ENCODE measurements at places on chromosomes 2 and 18.

DNA sequence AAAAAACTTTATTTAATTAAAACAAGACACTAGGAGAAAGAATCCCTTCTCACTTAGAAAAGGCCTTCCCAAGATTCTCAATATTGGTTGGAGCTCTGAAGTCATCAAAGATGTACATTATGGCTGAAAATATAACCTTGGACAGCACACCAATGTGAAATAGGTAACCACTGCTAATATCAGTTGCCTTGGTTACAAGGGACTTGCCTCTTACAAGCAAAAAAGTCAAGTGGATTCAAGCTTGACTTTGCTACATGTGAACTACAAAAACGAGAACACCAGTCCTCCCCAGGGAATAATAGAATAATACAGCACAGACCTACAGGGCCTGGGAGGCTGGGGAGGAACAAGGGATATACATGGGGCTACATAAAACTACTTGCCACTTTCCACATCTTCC, 46.1 kb downstream of the NABP1 start:
- peak; percentile 2 for DNase-seq

GRCh38 chr18:9361191-9361590, 26.6 kb downstream of the TWSG1 start:
- DNase-seq: no peak

DNA sequence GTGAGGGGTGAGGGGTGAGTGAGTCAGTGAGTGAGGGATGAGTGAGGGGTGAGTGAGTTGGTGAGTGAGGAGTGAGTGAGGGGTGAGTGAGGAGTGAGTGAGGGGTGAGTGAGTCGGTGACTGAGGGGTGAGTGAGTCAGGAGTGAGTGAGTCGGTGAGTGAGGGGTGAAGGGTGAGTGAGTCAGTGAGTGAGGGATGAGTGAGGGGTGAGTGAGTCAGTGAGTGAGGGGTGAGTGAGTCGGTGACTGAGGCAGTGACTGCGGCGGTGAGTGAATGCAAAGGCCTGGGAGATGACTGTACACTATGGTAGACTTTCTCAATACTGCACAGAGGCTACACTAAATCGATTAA, 16.6 kb downstream of the THAP4 start:
- DNase-seq: no peak

- peak; percentile 57 for DNase-seq
Observed at GRCh38 chr18:49460976-49461601, 644 bp upstream of the DYM start.

DNA sequence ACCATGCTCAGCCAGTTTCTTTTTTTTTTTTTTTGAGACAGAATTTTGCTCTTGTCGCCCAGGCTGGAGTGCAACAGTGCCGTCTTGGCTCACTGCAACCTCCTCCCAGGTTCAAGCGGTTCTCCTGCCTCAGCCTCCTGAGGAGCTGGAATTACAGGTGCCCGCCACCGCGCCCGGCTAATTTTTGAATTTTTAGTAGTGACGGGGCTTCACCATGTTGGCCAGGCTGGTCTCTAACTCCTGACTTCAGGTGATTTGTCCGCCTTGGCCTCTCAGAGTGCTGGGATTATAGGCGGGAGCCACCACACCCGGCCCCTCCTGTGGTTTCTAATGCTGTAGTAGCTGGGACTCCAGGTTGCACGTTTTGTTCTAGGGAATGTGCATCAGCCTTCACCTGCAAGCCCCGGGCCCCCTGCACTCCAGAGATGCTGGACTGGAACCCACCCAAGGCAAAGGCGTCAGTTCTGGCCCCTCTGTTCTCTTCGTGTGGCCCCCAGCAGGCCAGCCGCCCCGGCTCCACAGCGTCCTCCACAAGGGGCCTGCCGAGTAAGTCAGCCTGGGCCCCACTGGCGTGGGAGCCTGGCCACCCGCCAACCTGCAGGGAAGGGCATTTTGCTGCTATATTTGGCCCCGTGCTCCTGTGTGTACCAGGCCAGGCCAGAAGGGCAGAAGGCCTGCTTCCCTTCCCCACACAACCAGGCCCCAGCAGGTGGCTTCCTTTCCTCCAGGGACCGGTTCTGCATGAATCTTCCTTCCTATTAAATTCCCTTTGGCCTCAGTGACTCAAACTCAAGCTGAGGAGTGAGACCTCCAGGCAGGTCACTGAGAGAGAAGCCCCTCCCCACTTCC, 25.7 kb upstream of the B3GNT7 start:
- DNase-seq: no peak

- DNase-seq: no peak
Observed at GRCh38 chr2:160247296-160248035, 47.4 kb upstream of the ITGB6 start.

- DNase-seq: no peak
Observed at GRCh38 chr2:68234405-68234804, 17.9 kb downstream of the PPP3R1 start.

- no peak for DNase-seq
Observed at GRCh38 chr2:143796051-143796450, 666.8 kb downstream of the ARHGAP15 start.

DNA sequence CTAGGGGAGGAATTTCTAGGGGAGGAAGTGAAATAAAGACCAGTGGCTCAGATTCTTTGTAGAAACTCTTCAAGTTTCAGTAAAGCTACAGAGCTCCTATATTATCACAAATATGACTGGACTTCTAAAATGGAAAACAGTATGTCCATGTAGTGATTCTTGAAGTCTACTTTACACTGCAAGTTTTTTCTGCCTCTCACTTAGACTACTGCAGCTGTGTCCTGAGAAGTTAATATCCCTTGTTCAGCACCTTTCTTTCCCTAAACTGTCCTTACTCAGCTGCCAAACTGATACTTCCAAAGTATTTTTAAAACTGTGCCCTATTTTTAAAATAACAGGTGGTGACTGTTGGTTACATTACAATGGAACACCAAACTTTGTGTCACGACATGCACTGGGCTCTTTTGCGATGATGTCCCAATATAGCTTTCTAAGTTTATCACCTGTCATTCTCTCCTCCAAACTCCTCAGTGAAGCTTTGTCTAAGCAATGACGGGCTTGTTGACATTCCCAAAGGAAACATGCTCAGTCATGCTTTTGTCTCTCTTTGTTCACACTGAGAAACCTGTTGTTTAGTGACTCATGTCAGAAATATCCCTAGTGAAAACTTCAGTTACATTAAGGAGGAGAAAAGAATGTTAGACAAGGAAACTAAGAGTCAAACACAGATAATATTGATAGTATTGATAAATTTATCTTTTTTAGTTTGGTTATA, 341.1 kb downstream of the ARL6IP6 start:
- peak; percentile 66 for DNase-seq

DNA sequence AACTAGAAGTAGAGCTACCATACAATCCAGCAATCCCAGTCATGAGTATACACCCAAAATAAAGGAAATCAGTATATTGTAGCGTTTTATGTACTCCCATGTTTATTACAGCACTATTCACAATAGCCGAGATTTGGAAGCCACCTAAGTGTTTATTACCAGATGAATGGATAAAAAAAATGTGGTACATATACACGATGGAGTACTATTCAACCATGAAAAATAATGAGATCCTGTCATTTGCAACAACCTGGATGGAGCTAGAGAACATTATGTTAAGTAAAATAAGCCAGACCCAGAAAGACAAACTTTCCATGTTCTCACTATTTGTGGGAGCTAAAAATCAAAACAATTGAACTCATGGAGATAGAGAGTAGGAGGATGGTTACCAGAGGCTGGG, 131.9 kb downstream of the TMEM131 start:
- no peak for DNase-seq

- DNase-seq: no peak
Observed at GRCh38 chr2:144240656-144241339, 279.1 kb downstream of the ZEB2 start.

DNA sequence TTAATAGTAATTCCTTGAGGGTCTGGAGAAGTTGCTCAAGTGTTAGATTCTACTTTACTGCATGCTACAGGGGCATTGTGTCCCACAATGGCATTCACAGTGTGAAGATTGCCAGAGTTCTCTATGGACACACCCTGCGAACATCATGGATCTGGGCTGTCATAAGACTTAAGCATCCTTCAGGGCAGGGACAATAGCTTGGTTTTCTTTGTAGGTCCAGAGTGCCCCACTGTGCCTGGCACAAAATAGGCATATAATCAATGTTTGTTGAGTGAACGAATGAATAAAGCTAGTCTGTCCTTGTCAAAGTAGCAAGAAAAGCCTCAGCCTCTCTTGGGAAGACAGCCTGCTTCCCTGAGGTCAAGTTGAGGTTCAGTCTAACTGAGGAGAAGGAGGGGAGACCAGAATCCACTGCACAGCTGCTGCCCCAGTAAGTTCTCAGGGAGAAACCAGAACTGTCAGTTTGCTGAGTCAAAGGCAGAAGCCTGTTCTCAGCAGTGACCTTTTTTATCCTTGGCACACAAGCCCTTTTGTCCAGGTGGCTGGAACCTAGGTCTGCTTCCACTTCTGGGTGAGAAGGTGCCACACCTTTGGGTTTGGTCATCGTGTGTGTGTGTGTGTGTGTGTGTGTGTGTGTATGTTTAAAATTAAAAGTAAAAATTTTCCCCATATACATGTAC, 15.0 kb downstream of the INPP4A start:
- no peak for DNase-seq

GRCh38 chr18:44855681-44856080, 175.0 kb downstream of the SETBP1 start:
- no peak for DNase-seq

- DNase-seq: no peak
Observed at GRCh38 chr18:5447442-5447841, 96.4 kb downstream of the EPB41L3 start.

DNA sequence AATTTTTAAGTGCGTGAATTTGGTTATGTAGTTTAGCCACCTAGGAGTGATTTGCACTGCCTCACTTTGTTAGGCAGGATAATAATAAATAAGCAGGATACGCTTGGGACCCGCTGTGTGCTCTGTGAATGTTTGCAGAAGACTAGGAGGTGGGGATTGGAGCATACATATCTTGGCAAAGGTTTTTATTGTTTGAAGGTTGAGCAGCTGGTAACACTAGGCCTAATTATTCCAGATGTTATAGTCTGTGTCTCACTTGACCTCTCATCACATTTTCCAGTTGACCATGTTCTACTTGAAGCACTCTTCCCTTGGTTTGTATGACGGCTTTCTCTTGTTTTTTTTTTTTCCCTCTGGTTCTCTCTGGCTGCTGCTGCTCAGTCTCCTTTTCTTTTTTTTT, 42.7 kb downstream of the FHOD3 start:
- DNase-seq: no peak

- DNase-seq: no peak
Observed at GRCh38 chr2:161677634-161678033, 53.4 kb downstream of the SLC4A10 start.

DNA sequence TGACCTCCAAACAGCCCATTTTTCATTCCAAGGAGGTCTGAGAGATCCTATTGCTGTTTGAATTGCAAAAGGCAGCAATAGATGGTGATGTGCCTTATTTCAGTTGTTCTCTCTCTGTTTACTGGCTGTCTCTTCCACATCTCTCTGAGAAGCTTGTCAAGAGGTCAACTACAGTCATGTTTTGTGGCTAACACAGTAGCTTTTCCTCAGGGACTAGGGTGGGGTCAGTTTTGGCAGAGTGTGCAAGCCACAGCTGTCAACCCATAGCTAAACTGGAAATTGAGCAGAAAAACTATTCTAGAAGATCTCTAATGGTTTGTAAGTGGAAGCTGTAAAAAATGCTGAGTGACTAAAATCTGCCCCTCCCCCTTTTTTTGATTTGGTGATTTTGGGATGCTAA, 67.1 kb downstream of the DIS3L2 start:
- no peak for DNase-seq

DNA sequence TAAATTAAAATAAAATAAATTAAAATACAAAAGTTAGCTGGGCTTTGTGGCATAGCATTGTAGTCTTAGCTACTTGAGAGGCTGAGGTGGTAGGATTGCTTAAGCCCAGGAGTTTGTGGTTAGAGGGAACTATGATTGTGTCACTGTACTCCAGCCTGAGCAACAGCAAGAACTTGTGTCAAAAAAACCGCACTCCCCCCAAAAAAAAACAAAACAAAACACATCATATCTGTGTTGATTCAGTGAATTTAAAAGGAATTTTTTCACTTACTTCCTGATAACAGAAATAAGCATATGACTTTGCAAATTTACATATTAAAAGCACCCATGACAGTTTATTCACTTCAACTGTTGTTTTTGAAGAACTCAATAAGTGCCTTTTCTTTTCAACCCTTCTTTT, 68.1 kb upstream of the PELI1 start:
- DNase-seq: no peak

GRCh38 chr18:64416990-64417389, 268.1 kb upstream of the LINC00305 start:
- no peak for DNase-seq

GRCh38 chr2:183926433-183926832, 671.9 kb upstream of the ZNF804A start:
- no peak for DNase-seq

- DNase-seq: no peak
Observed at GRCh38 chr2:151623631-151624030, 110.6 kb downstream of the NEB start.

DNA sequence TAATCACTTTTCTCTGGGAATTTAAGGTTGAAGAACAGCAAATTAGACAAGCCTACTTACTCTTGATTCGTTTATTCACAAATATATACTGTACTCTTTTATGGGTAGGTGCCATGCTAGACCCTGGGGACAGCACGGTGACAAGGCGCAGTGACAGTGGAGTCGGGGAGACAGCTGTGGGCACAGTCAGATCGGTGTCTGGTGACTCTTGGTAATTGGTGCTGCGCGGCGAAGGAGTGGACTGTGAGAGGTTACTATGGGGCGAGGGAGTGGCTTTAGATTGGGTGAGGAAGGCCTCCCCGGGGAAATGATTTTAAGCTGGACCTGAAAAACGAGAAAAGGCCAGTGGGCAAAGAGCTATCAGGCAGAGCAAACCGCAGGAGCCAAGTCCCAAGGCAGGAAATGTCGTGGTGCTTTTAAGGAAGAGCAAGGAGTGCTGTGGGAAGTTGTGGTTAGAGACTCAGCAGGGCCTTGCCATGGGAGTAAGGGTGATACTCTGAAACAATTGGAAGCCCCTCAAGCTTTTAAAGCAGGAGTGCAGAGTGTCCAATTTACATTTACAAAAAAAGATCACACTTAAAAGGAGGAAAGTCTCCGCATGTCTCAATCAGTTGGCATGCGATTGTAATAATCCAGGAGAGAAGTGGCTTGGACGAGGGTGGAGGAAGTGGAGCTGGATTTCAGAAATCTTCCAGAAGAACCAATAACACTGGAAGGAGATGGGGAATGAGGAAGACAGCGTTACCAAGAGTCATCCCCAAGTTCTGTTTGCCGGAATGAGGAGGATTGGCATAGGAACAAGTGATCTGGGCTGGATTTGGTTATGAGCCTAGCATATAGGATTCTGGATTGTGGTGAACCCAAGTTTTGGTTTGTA, 36.1 kb upstream of the TXNDC2 start:
- no peak for DNase-seq

- DNase-seq: no peak
Observed at GRCh38 chr2:69490486-69490885, 53.3 kb upstream of the NFU1 start.

DNA sequence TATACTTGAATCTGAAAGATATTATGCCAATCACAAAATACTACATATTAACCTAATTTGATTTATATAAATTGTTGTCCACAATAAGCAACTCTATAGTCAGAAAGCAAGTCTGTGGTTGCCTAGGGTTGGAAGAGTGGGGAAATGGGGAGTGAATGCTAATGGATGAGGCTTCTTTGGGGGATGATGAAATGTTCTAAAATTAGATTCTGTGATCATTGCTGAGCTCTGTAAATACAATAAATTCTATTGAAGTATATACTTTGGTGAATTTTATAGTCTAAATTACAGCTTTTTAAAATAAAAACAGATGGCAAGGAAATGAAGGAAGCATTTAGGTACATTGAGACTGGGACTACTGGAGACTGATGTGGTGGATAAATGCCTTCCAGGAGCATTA, 275.5 kb downstream of the MBD2 start:
- DNase-seq: no peak

All from NCI-H1105 treated with DMSO at 0.1 percent for 48 hours (cell line).